ENCODE measurements at places on chromosomes 16 and 17.
A peak's percentile ranks its signal among the peaks of the same experiment; 100 is the strongest.

GRCh38 chr16:86892509-86892908 is 314.2 kb downstream of the FOXL1 start:
- no peak for DNase-seq

DNA sequence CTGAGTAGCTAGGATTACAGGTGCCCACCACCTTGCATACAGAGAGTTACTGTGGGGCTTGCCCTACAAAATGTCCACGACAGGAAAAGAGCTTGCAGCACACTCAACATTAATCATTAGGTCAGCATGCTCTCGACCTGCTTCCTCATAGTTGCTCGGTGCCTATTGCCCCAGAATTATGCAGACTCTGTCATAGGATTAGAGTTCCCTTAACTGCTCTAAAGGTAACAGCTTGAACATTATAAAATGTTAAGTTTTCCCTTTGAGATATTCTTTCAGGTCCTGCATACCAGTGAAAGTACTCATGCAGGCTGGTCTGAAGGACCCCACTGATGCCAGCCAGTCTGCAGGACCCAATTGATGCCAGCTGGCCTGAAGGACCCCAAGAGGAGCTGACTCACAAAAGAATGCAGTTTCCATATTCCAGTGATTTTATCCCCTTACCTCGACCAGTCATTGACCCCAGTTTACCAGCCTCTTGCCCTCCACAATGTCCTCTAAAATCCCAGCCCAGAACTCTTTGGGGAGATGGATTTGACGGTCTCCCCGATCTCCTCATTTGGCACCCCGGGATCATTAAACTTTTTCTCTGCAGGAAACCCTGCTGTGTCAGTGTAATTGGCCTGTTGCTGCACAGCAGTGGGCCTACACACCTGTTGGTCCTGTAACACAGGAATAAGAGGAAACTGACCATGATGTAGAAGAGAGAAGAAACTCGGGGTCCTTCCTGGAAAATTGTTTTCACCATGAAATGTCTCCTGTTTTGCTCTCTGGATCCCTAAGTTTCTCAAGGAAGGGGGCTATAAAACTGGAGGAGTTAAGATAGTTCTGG is 10.6 kb downstream of the ICAM2 start:
- DNase-seq: no peak

DNA sequence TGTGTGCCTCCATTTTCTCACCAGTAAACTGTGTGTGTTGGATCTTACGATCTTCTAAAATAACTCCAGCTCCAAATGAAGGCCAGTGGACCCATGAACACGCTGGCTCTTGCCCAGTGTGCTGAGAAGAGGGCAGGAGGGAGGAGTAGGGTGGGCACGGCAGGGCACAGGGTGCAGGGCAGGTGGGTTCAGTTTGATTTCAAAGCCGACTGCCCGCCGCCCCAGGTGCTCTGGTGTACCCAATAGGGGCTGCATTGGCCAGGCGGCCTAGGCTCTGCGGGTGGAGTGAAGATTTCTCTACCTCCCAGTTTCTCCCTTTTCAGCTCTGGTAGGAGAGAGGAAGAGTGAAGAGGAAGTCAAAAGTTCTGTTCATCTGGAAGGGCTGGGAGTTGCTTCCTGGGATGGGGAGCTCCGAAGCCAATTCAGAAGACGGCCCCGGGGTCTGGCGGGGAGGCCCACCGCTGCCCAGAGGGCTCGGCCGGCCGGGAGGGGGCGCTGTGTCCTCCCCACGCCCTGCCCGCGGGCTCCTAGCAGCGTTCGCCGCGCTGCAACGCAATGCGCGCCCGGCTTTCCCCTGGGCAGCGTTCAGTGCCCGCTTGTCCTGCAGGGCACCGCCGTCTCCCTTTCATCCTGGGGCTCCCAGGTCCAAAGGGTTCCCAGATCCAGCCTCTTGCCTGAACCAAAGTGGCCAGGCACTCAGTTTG is 1.1 kb upstream of the CRHR1 start:
- no peak for DNase-seq

DNA sequence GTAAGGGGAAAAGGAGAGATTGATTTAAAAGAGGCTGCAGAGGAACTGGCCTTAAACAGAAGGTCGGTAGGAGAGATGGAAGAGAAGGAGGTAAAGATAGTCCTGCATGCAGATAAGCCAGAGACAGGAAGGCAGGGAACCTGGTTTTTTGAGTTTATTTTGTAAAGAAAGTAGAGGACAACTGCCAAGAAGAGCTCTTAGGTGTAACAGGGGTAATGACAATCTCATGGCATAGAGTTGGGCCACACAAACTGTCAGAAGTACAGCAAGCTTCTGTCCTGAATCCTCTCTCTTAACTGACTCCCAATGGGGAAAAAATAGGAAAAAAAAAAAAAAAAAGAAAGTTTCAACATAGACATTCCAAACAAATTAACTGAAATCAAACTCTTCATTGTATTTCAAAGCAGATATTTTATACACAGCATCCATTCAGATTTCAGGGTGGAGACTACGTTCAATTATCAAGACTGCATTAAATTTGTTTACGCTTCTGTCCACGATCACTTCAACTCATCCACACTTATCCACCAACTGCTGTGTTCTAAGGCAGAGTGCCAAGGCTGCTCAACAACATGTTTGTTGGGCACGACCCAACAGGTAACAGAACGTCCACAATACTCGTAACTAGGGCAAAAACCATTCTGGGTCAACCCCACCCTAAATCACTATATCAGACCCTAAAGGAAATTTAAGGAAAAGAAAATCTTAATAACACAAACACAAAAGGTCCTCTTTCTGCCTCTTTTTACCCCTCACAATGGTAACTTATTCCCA is 34.9 kb downstream of the USP31 start:
- no peak for DNase-seq

DNA sequence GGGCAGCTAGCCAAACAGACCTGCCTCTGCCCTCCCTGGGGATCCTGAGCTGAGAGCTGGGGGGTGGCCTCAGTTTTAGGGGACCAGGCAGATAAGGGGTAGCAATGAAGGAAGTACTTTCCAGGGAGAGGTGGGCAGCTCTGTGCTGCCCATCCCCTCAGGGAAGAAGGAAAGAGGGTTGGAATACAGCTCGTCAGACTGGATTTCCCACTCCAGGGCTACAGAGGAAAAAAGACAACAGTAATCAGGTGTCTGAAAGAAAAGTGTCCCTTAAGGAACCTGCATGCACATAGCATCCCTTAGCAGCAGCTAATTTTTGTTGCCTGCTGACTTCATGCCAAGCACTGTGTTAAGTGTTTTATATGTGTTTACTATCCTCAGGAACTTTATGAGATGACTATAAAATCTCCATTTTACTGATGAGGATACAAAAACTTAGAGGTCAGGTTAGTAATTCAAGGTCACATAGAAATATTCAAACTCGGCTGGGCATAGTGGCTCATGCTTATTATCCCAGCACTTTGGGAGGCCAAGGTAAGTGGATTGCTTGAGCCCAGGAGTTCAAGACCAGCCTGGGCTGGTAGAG is 3.2 kb upstream of the MRPL58 start:
- DNase-seq: no peak

- no peak for DNase-seq
Observed at GRCh38 chr17:2712300-2713043, 908 bp upstream of the CLUH start.

DNA sequence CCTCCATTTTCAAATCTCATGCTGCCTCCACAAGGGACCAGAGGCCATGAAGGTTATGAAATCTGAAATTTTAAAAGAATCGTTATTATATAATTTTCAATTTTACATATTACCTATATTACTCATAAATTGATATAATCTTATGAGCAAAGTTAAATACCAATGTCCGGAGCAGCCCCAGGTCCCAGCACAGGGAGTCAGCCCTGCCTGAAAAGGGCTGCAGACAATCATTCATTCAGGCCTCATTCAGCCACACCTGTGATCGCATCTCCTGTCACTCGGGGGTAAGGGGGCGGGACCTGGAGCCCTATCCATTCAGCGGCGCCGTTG is 172.5 kb downstream of the AHSP start:
- DNase-seq: no peak

- DNase-seq: no peak
Observed at GRCh38 chr16:4404967-4405696, 11.3 kb downstream of the CORO7 start.

DNA sequence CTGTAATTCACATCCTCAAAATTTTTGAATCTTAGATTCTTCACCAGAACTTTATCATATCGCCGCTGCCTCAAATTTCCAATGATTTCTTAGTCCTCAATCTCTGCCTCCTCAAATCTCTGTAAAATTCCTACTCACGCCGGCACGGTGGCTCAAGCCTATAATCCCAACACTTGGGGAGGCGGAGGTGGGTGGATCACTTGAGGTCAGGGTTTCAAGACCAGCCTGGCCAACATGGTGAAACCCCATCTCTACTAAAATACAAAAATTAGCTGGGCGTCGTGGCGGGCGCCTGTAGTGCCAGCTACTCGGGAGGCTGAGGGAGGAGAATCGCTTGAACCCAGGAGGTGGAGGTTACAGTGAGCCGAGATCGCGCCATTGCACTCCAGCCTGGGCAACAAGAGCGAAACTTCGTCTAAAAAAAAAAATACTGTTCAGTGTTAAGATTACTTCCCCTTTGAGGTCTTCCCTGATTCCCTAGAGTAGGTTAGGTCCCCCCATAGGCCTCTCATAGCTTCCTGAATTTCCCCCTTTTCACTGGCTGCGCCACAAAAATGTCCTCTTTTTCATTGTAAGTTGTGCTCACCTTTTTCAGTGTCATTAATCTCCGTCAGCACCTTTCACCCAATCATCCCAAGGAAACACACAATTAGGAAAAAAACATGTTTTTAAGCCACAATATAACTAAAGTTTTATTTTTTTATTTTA is 919 bp upstream of the CBX1 start:
- no peak for DNase-seq

DNA sequence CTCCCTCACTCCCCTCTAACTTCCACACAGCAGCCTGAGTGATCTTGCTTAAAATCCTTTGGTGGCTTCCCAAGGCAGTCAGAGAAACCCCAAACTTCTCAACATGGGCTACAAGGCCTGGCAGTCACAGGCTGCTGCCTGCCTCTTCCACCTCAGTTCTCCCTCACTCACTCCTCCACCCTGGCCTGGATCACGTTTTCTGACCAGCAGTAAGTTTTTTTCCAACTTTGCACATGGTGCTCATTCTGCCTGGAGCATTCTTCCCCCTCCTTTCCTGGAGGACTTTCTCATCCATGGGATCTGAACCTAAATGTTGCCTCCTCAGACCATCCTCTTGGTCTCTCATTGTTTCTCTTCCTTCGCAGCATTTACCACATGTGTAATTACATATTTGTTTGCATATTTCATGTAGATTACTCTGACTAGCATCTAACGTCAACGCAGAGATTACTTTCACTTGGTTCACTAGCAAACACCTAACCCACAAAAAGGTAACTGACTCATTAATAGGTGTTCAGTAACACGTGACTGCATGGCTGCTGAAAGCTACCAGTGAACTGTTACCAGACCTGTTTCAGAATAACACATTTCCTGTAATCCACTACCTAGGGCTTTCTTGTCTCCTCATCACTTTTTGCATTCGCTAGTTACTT is 17.1 kb downstream of the GNA13 start:
- no peak for DNase-seq

- DNase-seq: no peak
Observed at GRCh38 chr17:47286198-47286914, 32.7 kb downstream of the ITGB3 start.

GRCh38 chr16:56558024-56558747 is 6.7 kb upstream of the MT4 start:
- peak; percentile 70 for DNase-seq

DNA sequence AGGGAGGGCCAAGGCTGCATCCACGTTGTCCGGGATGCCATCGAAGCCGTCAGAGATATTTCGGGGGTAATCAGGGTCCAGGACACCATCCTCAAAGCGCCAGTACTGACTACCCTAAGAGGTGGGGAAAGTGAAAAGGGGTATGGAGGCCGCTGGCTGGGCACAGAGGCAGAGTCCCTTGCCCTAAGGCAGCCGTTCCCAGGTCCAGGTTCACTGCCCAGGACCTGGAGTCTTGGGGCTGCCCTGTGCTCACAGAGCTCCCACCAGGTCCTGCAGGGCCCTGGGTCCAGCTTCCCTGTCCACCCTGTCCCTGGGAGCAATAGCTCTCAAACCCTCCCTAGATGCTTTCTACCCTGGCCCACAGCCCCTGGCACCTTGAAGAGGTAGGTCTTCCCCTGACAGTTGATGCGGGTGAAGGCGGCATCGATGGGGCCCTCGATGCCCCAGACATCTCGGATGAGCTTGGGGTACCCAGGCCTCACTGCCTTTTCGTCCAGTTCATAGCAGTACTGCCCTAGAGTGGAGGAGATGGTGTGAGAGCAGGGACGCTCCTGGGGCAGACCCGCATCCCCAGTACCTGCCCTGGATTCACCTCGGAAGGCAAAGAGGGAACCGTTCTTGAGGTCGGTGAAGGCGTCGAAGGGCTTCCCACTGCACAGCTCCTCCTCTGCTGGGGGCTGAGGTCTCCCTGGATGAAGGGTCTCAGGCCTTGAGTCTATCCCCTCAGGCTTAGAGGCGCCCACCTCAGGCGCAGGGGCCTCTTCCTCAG is 1.0 kb downstream of the VTN start:
- DNase-seq: no peak

DNA sequence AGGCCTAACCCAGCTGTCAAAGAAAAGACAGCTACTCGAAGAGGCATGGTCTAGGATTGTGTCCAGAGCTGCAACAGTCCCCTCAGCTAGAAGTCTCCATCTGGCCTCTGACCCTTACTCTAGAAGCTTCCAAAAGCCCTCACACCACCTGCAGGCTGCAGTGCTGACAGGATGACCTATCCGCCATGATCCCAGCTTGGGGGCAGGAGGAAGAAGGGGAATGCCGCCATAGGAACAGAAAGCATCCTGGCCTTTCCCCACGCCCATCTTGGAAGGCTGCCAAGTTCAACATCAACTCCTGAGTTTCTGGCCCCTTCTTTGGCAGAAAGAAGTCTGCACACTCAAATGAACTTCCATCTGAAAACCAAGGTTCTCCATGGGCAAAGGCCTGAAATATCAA is 3.1 kb upstream of the KRT36 start:
- DNase-seq: peak; percentile 7

DNA sequence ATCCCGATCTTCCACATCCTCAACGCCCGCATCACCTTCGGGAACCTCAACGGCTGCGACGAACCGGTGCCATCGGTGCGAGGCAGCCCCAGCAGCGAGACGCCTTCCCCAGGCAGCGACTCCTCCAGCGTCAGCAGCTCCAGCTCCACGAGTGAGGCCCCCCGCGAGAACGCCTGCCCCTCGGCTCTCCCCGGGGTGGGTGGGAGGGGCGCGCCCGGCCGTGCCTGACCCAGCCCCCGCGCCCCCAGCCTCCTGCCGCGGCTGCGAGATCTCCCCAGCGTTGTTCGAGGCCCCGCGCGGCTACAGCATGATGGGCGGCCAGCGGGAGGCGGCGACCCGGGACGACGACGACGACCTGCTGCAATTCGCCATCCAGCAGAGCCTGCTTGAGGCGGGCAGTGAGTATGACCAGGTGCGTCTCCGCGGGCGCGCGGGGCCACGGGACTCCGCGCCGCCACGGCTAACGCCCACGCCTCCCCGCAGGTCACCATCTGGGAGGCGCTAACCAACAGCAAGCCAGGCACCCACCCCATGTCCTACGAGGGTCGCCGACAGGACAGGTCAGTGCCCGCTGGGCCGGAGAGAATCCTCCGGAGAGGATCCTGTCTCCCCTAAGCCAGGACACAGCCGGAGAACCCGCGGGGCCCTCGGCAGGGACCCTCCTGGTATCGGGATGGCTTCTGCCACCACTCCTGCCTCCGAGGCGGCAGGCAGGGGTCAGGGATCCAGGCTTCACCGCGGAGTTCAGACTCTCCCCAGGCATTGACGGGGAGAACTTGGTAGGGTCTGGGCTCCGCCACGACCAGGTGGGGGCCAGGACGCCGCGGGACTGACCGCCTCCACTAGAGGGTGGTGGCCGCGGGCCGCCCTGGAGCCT is 10.1 kb downstream of the CORO6 start:
- no peak for DNase-seq
